ENCODE measurements at places on chromosomes 7 and 10. TPM values are rescaled to one million over a fixed set of nuclear protein-coding genes. Genes with fewer than 3 reads are reported as not detected.
A peak's percentile ranks its signal among the peaks of the same experiment; 100 is the strongest.

GRCh38 chr7:114865564-114865963, 56.3 kb upstream of the MDFIC start:
- peak; percentile 61 for DNase-seq

DNA sequence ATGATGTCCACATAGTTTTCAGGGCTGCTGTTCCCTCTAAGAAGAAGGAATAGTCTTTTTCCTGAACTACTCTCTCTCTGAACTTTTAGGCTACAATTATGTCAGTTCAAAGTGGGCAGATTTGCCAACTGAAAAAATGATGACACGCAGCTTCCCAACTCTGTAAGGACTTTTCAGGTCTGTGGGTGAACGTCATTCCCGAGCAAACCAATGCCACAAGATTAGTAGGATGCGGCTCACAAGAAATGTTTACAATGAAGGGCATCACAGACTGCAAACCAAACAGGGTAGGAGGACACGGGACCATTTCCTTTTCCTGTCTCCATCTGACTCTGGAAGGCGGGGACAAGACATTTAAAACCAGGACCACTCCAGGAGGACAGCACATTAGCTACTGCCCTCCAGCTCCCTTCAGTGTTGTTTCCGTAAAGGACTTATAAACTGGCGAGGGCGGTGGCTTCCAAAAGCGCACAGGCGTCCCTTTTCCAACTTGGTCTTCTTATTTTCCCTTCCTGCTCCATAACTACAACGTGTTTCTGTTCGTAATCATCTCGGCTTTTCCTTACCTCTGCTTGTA, 539 bp upstream of the MKLN1 start:
- DNase-seq, result no peak

Gene WNT8B
- not detected for total RNA-seq

Gene PARD3
- total RNA-seq, result not detected

DNA sequence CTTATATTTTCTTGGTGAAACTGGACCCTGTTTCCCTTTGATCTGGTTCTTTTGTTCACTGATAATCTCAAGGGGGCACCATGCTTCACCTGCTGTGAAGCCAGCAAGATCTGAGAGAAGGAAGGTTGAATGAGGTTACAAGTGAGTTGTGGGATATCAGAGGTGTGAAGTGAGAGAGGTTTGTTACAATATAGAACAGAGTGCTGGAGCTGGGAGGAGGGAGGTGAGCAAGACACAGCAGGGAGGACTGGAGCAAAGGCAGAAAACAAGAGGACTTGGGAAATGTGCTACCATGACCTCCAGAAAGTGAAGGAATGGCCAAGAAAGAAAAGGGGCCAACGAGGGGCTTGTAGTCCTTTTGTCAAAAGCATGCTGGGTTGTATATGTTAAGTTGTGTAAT, 156.6 kb downstream of the LRMDA start:
- DNase-seq, result no peak

GRCh38 chr10:86585037-86585929, 63.7 kb upstream of the WAPL start:
- DNase-seq, result peak; percentile 70

- DNase-seq, result no peak
These were observed 284.6 kb downstream of the KLF6 start for GRCh38 chr10:3500408-3500856.

GRCh38 chr10:34494012-34494411, 321.1 kb downstream of the PARD3 start:
- no peak for DNase-seq

Gene MUC12
- not detected for total RNA-seq

DNA sequence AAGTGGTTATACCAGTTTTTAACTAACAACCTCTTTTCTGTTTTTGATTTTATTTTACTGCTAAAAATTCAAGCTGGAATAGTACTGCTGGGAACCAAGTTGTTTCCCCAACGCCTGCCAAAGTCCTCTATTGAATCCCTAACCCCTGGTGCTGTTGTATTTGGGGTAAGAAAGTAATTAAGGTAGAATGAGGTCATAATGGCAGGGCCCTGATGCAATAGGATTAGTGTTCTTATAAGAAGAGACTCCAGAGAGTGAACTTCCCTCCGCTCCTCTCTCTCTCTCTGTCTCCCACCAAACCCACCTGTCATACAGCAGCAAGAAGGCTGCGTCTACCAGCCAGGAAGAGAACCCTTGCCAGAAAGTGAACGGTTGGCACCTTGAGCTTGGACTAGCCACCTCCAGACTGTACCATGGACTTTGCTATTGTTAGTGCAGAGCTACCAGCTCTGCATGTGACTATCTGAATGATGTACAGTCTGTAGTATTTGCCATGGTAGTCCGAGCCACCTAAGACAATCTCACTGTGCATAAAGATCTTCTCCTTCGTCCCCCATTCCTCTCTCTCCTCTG, 86.5 kb upstream of the KLF6 start:
- DNase-seq, result no peak

DNA sequence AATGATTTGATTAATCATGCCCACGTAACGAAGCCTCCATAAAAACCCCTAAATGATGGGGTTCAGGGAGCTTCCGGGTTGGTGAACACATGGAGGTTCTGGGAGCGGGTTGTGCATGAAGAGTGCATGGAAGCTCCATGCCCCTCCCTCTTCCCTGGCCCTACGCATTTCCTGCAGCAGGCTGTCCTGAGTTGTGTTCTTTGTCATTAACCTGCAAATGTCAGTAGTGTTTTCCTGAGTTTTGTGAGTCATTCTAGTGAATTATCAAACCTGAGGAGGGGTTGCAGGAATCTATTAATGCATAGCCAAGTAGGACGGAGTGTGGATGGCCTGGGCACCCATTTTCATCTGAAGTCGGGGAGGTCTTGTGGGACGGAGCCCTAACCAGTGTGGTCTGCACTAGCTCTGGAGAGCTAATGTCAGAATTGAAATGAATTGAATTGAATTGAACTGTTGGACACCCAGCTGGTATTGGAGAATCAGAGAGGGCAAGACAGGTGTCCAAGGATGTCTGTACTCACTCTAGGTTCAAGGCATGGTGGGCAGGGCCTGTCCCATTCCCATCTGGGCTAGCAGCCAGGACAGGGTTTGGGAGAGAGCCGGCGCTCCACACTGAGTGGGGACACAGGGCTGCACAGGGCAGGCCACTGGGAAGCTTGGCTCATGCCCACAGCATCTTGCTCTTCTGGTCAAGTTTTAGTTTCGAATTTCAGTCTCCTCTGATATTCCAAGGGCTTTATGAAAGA, 22.3 kb upstream of the ARHGAP22 start:
- DNase-seq, result no peak

- DNase-seq, result no peak
These were observed 26.5 kb downstream of the ASNS start for GRCh38 chr7:97845622-97846203.

GRCh38 chr10:95394161-95394880, 103.5 kb upstream of the PDLIM1 start:
- no peak for DNase-seq

DNA sequence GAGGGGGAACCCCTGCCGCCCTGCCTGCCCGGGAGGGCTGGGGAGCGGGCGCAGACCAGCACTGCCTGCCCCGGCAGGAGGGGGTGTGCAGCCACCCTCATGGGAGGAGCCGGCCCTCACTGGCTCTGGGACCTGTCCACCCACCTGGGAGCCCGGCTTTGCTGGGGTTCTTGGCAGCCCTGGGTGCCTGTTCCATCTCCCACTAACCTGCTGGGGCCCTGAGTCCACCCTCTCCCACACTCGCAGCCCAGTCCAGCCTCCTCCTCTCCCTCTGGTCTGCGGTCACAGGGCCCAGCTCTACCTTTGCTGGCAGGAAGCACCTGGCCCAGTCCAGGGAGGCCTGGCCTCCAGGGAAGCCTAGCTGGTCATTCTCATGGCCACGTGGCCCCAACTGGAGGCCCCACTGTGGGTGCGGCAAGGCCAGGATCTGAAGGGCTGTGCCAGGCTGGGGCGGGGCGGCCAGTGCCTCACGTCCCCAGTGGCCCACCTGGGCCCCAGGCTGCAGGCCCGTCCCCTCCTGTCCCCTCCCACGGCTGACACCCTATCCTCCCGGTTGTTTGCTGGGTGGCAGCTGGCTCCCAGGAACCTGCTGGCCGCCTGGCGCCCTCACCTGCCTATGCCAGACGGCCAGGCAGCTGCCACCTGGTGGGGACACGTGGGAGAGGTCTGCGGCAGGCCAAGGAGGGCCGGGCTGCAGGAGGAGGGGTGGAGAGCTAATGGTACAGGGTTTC, at the start of gene TMEM184A:
Gene TMEM184A (minus strand): TSS at position 393 of the 731 bp plus-strand sequence. CDS start 721 bp downstream, outside the sequence.
- DNase-seq, result peak; percentile 38

- no peak for DNase-seq
These were observed 96.9 kb upstream of the GATA3 start for GRCh38 chr10:7957591-7957990.

GRCh38 chr7:42617806-42618457, 293.9 kb downstream of the C7orf25 start:
- DNase-seq, result no peak

DNA sequence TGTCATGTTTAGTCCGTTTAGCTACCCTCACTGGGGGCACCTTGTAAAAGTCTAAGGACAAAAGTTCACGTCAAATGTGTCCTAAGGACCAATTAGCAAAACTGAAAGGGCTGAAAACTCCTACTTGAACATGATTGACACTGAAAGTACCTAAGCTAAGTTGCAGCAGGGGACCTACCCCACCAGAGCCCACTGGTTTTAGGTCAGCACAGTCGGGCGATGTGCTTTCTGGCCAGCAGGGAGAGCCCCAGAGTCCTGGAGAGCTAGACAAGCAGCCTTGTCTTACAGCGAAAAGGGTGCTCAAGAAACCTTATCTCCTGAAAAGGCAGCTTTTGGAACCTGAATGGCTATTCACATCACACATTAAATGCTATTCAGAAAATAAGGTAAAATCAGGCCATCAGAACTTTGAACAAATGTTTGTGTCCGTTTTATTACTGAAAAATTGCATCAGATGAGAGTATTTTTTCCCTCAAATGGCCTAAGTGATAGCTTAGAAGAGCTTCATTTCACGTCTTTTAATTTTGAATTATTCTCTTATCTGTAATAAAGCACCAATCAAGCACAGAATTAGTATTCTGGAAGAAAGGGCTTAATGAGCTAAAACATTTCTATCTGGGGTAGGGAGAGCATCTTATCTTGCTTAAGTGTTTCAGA, 52.2 kb upstream of the MKI67 start:
- peak; percentile 29 for DNase-seq

Data from CD4-positive, alpha-beta memory T cell (primary cell).